ENCODE measurements at places on chromosomes 16 and 17.

DNA sequence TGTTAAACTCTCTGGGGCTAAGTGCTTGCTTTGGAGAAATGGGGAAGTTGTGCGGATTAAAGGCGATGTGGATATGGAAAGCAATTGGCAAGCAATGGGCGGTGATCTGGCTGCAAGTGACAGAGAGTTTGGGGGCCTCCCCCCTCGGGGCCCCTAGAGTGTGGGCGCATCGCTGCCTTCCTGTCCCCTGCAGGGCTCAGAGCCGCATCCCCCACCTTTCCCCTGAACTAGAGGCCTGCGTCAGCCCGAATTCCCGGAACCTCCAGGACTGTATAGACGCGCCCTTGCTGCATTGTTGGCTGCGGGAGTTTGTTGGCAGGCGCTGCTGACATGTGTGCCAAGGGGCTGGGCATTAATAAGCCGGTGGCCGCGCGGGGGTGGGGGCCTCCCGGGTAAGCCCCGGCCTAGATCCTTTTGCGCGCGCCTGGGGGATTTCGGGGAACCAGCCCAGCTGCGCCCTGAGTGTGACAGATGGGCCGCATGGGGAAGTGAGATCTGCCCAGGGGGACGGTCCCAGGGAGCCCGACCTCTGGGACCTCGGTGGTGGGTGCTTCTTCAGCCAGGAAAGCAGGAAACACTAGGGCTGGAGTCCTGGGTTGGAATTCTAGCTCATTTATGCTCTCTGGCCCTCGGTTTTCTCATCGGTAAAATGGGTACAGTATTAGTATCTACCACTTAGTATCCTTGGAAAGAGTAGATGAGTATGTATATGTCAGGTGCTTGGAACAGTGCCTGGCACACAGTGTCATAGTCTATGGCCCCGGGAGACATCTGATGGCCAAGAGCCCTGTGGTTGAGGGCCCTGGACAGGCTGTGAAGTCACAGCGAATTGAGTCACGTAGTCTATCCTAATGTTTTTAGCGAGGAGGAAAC lies 1.0 kb downstream of the EEF2K start:
- peak; percentile 81 for DNase-seq

DNA sequence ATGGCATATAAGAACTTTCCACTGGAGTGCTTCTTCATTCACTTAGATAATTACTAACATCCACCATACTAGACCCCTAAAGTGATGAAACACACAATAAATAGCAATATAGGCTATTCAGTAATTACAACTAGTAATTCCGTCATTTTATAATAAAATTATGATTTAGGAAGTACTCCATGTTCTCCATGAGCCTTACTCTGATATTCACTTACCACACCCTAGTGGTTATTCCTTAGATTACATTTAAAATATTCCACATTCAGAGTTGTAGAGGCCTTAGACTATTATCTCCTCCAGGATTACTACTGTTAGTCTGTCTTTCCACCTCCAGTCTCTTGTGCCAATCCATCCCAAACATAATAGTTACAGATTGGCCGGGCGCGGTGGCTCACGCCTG lies 62.4 kb downstream of the STH start:
- DNase-seq = no peak

DNA sequence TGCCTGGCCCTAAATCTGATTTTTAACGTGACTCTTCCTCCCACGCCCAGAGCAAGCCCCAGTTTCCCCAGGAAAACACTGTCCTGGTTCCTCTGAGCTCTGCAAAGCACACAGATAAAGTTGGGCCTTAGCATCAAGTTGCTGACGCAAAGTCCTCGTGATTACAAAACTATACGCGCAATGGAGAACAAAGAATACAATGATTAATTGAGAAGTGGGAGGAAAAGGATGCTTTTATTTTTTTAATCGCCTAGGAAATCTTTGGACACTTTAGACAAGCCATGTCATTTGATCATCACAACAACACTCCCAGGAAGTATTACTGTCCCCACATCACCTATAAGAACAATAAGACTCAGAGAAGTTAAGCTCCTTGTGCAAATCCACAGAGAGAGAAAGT lies 30.5 kb upstream of the CES5A start:
- no peak for DNase-seq

GRCh38 chr17:41176744-41177387 lies 1.2 kb downstream of the KRTAP4-2 start:
- no peak for DNase-seq

GRCh38 chr16:57051696-57052228 lies 40.6 kb upstream of the CPNE2 start:
- DNase-seq = no peak

DNA sequence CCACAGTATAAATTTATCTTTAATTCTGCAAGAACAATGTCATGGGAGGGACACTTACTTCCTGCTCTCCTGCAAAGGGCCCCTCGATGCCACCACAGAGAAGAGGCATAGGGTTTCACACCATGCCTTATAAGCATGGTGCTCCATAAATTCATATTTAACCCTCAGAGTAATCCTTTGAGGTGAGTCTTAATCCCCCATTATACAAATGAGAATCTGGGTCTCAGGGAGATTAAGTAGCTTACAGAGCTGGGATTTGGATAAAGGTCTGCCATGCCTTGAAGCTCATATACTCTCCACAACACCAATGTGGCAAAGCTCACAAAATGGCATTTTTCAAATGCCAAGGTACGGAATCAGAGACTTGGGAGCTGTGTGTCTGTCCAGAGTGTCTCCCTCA lies 268.5 kb upstream of the CCL2 start:
- peak; percentile 26 for DNase-seq

DNA sequence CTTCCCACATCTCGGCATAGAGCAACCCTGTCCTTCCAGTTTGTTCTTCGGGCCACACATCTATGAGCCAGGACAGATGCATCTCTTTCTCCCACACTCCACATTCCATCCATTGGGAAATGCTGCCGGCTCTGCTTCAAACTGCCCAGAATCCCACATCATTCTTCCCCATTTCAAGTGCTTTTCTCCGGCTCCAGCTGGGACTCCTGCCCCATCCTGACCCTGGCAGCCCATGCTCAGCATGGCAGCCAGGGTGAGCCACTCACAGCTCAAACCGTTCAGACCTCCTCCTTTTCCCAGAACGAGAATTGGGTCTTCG lies 132.8 kb upstream of the SDK2 start:
- DNase-seq = no peak

DNA sequence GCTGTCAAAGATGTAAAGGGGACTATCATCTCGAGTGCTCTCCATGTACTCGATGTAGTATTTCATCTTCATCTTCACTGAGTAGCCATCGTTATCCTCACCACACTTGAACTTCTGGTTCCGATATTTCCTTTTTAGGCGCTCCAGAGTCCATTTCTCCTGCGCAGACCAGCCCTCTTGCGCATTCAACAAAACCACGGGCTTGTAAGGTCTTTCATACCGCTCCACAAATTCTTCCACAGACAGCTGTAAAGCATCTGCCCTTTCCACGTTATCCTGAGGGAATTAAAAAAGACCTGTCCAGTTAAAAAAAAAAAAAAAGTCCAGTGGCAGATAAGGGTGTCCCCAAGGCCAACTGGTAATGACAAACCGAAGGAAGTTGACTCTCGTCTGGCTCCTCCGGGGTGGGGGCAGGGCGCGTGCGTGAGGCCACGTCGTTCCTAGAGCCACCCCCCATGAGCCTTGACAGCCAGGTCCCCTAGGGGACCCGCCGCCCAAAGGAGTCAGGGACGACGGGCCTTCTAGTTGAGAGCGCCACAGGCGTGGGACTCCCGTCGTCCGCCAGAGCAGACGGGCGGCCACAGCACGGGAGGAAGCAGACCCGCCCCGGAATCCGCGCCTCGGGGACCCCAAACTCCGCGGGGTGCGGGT lies 701 bp downstream of the JMJD6 start:
- peak; percentile 67 for DNase-seq

DNA sequence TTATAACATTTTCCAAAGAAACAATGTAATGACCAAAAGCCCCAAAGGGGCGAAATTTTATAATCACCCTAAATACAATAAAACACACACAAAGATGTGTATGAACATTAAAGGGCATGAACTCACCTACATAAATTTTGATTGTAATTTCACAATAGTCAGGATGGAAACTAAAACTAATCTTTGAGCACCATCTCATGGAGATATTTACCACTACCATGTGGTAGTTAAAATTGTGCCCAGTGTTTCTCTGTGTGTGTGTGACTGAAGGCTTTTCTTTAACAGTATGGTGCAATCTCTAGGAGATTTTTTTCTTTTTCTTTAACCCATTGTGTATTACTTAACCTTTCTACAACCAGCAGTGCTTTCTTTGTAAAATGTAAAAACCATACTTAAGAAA lies 19.7 kb upstream of the MEIOC start:
- DNase-seq = peak; percentile 68

GRCh38 chr17:32732296-32732642 lies 144.7 kb downstream of the MYO1D start:
- no peak for DNase-seq

DNA sequence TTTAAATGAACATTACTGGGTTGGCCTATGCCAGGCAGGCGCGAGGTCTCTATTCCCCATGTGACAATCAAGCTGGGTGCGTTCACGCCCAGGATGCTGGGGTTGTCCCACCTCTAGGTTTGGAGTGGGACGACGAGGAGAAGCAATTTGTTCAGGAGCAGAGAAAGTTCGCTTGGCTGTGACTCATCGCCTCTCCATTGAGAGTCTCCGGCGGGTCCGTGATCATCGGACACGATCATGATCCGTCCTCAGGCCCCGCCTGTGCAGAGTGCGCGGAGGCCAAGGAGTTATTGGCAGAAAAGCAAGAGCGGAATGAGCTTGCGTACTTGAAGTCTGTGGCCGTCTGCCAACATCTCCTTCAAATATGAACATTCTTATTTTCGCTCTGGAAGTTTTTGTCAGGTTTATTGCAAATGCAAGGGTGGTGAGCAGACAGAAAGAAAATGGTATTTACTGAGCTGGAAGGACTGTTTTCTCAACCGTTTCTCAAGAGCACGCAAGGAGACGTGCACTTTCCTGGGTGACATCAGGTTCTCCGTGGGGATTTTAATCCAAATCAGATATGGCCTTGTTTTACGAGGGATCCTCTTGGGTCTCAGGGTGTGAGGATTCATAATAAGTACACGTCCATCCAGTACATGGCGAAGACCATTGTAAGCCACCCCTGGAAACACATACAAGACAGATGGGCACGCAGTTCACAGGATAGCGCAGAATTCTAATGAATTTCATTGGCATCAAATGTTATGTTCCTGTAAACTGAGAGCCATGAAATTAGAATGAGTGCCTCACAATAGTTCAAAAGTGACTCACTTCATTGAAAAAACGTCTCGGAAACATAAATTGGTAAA lies 70.1 kb upstream of the CREBBP start:
- peak; percentile 87 for DNase-seq

DNA sequence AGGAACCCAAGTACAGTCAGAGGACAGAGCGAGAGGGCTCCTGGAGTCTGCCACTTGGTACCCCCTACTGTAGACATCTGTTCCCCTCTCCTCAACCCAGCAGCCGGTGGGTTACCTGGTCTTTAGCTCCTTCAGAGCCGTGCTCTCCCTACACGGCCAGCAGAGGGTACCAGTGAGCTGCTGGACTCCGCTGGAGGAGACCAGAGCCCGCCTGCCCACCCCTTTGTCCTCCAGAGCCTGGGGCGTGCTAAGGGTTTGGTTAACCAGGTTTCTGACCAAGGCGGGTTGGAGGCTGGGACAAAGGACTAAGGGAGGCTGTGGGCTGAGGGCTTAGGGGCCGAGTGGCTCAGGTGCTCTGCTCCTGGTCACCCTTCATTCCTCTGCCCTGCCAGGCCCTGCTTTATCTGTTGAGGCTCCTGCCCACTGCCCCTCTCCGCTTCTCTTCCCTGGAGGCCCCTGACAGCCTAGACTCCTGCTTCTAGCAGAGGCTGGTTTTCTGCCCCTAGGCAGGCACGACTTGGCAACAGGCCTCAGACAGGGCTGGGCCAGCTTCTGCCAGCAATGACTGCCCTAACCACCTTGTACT lies 2.7 kb upstream of the HSD11B2 start:
- DNase-seq = peak; percentile 84
